ENCODE measurements at places on chromosomes 4 and X. TPM values are rescaled to one million over a fixed set of nuclear protein-coding genes. Genes with fewer than 3 reads are reported as not detected.
A peak's percentile ranks its signal among the peaks of the same experiment; 100 is the strongest.

- no peak for DNase-seq
These were observed 40.8 kb downstream of the ARSD start for GRCh38 chrX:2888309-2888708.

DNA sequence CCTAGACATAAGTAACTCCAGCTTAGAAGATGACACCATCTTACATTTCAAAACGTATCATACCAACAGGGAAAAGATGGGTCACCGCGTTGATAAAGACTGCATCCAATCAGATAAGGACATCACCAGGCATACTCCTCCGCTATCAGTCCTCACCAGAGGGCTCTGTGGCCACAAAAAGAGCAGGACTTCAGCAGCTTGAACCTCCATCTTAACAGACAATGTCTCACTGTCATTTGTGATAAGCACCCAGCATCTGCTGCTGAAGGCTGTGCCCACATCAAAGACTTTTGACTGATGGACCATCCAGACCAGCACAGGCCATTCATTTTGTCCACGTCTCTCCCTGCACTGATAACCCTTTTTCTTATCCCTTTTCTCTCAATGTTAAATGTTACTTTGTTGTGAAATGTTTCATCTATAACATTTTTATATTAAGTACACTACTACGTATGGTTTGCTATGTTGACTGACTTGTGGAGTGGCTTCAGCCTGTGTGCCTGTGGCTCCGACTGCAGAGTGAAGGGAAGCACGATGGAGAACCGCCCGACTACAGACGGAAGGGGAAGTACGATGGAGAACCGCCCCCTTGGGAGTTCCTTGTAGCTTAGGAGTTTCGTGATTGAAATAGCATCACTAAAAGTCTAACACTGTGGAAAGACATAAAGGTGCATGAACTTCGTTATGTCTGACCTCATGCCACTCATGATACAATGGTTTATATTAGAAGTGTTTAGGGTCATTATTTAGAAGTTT, 595.4 kb upstream of the AGA start:
- DNase-seq: no peak

DNA sequence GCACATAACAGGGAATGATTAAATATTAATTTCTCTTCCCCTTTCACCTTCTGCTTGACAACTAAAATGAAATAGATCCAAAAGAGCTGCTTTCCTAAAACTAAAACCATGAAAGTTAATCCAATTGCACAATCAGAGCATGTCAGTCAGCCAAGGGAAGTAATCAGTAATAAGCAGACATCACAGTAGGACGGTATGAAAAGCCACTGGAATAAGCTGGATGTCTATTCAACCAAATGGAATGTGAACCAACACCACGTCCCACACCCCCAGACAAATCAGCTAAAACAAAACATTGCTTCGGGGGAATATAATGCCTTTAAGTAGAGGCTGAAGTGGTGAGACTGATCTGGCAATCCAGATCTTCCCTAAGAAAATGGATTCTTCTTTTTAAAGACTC, 859.4 kb upstream of the FTHL17 start:
- no peak for DNase-seq

GRCh38 chr4:19913650-19914049, 338.1 kb upstream of the SLIT2 start:
- no peak for DNase-seq

DNA sequence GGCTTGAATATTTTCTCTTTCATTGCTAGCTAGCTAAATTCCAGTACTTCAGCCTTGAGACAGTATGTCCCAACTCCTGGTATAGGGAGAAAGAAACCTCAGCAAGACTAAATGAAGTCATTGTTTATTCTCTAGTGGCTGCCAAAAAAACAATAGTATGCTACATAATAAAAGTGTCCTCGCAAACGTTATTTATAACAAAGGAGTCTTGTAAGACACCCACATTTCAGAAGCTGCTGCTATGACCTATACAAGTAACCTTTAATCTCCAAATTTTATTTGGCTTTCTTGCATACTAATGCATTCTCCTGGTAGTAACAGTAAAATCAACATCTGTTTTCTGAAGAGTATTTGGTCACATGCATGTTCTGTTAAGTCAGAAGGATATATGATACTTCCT, 28.8 kb downstream of the NEK1 start:
- DNase-seq: peak; percentile 24

GRCh38 chr4:55902677-55903076, 46.1 kb upstream of the CEP135 start:
- no peak for DNase-seq

GRCh38 chrX:133448512-133449076, 33.3 kb upstream of the GPC4 start:
- no peak for DNase-seq

DNA sequence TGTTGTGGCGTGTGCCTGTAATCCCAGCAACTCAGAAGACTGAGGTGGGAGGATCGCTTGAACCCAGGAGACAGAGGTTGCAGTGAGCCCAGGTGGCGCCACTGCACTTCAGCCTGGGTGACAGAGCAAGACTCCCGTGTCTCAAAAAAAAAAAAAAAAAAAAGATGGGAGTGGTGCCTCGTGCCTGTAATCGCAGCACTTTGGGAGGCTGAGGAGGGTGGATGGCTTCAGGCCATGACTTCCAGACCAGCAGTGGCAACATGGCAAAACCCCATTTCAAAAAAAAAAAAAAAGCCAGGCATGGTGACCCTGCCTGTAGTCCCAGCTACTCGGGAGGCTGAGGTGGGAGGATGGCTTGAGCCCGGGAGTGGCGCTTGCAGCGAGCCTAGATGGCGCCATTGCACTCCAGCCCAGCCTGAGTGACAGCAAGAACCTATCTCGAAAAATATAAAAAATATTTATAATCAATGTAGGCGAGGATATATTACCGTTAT, 27.0 kb downstream of the EIF2S3 start:
- no peak for DNase-seq

DNA sequence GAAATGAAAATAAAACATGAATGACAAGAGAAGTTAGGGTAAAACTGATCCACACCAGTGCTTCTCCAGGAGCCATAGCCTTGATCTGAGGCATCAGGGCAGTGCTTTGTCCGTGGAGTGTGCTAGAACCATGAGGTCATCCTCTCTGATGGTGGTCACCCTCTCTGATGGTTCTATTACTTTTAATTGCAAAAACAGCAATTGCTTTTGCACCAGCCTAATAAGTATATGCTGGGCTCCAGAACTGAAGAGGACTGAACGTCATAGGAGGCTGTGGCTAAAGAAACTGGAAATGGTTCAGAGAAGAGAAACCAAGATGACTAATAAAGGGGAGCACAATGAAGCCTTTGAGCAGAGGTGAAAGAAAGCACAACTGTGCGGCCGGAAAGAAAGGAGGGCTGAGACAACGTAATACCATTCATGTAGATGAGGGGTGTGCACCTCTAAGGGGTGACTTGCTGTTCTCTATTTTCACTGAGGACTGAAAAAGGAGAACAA, 17.0 kb upstream of the TMEM154 start:
- DNase-seq: no peak

DNA sequence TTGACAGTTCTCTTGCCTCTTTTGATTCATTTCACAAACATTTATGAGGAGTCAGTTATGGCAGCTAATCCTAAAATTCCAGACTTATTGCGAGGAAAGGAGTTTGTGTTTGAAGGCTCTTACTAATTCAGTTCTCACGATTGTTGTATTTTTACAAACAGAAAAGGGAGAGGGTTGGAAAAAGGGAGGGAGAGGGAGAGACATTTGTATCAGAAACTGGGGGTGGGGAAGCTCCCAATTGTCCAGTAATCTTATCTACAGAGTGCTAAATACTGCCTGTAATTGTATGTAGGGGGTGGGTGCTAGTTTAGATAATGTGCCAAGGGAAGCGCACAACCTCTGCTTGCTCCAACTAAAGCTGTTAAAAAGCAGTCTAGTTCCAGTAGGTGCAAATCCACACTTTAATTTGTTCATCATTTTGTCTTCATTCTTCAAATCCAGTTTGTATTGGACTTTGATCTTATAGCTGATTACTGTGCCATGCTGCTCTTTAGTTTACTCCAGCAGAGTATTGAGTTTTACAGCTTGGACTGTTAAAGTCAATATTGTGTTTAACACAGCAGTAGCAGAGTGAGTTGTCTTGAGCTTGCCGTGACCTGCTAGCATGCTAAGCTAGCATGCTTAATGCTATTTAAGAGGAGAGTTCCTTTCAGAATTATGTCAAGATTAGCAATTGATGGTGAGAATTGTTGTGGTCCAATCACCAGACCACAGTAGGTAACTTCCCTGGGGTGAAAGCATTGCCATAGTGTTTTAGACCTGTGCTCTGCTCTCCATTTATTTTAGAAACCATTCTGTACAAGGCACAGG, 13.9 kb downstream of the FNIP2 start:
- no peak for DNase-seq

DNA sequence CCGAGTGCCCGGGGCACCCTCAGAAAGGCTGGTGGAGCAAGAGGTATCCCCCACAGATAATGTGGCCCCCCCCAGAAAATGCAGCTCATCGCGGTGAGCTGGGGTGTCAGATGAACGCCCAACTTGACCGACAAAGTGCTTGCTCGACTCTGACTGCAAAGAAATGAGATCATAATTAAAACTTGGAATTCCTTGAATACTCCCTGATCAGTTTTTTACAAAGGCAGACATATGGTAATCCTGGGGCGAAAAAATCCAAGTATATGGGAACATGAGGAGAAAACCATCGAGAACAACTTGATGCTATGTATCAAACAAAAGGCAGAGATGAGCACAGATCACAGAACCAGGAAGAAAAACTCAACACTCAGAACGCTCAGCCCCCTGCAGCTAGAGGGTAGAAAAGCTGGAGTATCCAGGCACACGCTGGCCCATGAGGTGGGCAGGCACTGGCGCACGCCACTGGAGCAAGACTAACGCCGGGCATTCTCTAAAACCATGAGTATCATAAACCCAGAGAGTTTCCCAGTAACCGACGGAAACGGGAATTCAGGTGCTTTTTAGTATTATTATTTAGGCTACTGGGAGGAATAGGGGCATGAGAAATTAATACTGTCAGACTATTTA, 127.3 kb downstream of the AFAP1 start:
- no peak for DNase-seq

DNA sequence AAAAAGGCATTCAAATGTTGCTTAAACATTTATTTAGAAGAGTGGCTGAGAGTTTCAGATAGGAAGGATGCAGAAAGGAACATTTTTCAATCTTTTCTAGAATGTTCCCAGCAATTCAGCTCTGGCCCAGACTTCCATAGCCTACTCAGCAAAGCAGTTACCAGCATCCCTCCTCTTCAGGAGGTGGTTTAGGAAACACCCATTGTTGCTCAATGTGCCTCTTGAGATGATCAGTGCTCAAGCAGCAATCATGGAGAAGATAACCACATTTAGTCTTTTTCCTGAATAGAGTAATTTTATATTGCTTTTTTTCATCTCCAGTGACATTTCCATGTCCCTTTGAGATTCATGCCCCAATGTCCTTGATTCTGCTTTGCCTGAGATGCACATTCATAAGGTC, 328.7 kb upstream of the PPARGC1A start:
- DNase-seq: no peak

- DNase-seq: no peak
These were observed 123.4 kb downstream of the SPCS3 start for GRCh38 chr4:176443117-176443516.

DNA sequence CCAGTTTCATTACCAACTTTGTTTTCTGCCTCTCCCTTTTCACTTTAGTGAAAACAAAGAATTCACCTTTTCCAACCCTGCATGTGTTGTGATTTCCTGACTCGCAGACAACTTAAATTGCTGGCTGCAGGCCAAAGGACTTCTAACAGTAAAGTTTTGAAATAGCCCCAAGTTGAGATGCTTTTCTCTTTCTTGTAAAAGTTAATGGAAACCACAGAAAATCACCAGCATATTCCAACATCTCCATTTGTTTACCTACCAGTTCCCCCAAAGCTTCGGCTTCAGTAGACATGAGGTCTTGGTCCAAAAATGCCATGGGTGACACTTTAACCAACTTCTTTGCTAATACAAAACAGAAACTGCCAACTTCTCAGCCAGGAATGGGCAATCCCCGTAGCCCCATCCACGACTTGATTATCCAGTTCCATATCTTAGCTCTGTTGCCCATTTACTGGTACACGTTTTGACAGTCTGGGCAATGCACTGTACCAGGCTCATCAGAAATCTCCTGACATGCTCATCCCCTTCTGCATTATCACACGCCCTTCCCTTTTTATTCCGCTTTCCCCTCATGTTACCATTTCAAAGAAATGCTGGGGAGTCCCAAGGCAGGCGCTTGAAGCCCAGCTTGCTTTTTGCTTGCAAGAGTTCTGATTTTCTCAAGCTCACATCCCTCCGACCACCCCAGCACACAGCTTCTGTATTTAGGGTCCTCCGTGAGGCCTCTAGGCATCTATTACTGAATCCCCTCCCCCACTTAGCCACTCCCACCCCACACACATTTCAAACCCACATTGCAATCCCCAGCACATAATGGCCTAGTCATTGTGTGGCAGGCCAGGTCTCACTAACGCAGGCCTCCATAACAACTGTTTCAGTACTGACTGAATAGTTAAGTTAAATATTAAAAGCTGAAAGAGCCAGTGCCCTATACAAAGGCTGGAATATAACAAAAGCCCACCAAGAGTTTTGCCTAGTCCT, 137.9 kb upstream of the S100G start:
- no peak for DNase-seq

DNA sequence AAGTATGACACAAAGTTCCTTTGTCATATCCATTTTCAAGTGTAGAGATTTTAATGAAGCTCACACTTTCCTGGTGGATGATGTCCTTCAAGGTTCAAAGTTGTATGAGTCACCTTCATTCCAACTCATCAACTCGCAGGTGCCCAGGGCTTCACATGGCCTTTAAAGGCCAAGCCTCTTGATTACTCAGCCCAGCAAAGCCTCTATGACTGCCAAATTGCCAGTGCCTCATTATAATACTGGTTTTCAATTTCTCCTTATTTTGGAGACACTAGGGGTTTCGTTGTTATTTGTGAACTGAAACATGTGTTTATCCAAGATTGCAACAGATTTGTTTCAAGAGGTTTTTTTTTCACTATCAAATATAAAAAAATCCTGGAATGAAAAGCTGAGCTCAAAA, 45.9 kb upstream of the PPP3CA start:
- no peak for DNase-seq

- DNase-seq: no peak
These were observed 42.4 kb downstream of the ATOH1 start for GRCh38 chr4:93870876-93871458.

DNA sequence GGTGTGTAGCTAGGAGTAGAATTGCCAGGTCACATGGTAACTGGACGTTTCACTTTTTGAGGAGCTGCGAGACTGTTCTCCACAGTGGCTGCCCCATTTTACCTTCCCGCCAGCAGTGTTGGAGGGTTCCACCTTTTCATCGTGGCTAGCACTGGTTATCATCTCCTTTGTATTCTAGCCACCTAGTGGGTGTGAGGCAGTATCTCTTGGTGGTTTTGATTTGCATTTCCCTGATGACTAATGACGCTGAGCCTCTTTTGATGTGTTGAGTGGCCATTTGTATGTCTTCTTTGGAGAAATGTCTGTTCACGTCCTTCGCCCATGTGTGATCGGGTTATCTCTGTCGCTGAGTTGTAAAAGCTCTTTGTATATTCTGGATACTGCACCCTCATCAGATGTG, 10.6 kb downstream of the ABCD1 start:
- DNase-seq: no peak

- no peak for DNase-seq
These were observed 130.4 kb downstream of the IDS start for GRCh38 chrX:149374751-149375150.

- no peak for DNase-seq
These were observed 298.6 kb downstream of the PABPC4L start for GRCh38 chr4:133903029-133903428.

CSN1S1 gene
- polyA plus RNA-seq: not detected

OCIAD1 gene
- polyA plus RNA-seq: 260 TPM

KIAA1210 gene
- polyA plus RNA-seq: 1.3 TPM

UGT2B17 gene
- polyA plus RNA-seq: not detected

GPR78 gene
- polyA plus RNA-seq: 0.93 TPM

TMPRSS11A gene
- not detected for polyA plus RNA-seq

FAM9C gene
- 0.32 TPM for polyA plus RNA-seq

AKAP4 gene
- polyA plus RNA-seq: 0.17 TPM
